NCI-H1092 treated with DMSO at 0.1 percent for 48 hours (cell line): ENCODE measurements at places on chromosomes 6 and 20.
A peak's percentile ranks its signal among the peaks of the same experiment; 100 is the strongest.

GRCh38 chr6:85678026-85678601 is 35.4 kb upstream of the SYNCRIP start:
- DNase-seq, result peak; percentile 37

DNA sequence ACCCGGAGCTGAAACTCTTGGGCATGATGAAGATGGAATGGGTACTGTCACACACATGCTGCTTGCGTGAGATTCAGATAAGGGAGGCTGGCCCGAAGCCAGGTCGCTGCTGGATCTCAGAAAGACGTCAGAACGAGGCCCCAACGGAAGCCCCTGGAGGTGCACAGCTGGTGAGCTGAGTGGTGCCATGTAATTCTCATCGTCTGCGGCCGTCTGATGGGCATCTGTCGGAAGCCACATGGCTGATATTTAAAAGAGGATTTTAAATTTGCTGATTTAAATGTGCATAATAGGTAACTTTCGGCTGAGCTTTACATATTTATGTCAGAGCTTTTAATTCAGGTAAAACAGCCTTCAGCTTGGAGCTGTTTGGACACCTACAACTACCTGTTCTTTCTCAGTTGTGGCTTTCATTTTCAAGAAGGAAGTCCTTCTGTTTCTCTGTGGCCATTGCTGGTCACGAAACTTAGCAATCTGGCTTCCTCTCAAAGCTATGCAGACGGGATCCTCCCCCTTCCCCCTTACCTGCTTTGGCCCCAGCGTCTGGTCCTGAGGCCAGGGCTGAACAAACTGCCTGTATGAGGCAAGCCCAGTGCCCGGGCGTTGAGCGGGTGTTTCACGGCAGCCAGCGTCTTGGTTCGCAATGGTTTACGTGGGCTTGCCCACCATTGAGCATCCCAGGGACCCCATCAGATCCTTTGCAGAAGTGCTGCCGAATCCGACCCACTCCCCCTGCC is 9.2 kb downstream of the SLCO4A1 start:
- DNase-seq, result no peak

DNA sequence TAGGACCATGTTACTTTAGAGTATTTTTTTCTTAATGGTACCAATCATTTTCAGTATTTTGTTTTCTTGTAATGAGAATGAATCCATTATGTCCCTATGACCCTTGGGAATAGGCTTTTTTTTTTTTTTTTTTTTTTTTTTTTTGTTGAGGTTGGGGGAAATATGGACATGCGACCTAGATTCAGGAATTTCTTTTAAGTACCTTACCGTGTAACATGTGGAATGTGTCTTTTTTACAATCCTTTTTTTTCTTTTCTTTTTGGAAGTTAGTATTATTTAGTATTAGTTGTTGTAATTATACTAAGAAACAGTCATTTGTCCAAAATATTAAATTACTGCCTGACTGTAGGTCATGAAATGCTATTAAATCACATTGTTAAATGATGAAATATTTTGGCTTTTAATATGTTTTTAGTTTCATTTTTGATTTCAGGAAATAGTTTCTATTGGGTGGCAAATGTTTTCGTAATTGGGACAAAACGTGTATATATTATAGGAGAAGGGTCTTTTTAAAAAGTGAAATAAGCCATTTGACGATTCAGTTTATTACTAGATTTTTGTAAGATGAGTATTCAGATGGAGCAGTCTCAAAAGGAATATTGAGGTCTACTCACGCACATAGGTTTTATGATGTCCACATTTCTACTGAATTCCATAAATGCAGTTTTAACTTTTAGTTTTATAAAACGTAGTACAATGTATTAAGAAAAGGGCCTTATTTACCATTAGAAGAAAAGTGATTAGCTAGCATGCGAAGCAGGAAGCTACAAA is 4.9 kb downstream of the ARID1B start:
- DNase-seq, result no peak

DNA sequence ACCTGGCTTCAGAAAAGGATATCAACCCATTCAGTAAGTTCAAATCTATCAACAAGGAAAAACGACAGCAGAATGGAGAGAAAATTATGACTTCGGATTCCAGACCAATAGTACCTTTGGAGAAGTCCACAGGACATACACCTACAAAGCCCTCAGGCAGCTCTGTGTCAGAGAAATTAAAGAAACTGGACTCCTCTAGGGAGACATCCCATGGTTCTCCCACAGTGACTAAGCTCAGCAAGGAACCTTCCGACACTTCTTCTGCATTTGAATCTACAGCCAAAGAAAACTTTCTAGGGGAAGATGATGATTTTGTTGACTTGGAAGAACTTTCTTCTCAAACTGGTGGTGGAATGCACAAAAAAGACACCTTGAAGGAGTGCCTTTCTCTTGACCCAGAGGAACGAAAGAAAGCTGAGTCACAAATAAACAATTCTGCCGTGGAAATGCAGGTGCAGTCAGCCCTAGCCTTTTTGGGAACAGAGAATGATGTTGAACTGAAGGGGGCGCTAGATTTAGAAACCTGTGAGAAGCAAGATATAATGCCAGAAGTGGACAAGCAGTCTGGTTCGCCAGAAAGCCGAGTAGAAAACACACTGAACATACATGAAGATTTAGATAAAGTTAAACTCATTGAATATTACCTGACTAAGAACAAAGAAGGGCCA is 67.4 kb upstream of the HINT3 start:
- no peak for DNase-seq

GRCh38 chr20:31440012-31440659 is at the start of gene DEFB123:
Gene DEFB123 (plus strand): TSS chr20:31440632. CDS start chr20:31440699, 67 bp downstream.
- DNase-seq, result no peak

- no peak for DNase-seq
These were observed 57.5 kb downstream of the MYLK4 start for GRCh38 chr6:2693231-2693630.

- DNase-seq, result peak; percentile 93
These were observed 35.1 kb downstream of the RRBP1 start for GRCh38 chr20:17646961-17647301.

GRCh38 chr20:52926505-52926904 is 45.7 kb upstream of the TSHZ2 start:
- no peak for DNase-seq

DNA sequence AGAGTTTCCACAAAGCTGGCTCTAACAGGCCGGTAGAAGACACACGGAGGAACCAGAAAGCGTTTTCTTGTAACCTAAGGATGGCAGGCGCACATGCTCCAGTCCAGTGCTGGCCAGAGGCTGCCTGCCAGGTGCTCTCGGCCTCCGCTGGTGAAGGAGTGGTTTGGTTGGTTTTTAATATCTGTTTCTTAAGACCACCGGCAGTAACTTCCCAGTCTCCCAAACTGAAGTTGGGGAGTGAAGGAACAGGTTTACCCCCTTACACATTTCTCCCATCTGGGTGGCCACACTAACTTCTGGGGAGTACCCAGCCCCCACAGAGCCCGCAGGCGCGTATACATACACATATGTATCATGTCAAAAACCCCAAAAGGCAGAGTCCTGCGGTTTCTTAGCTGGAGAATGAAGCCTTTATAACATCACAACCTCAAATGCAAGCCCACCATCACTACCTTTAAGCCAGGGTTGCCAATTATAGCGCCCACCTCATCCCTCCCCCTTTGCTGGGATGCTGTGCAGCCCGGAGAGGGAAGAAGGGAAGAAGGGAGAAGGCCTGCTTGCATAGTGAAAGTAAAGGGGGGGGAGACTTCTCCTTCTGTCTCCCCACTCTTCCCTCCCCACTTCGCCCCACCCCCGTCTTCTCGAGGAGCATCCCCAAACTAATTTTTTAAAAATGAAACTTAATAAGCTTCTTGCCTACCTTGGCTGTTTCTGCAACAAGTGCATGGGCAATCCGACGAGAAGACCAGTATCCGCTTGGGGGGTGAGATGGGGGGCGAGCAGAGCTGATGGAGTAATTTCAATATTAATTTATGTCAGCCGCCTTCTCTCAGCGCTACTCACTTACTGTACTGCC is 1.0 kb downstream of the TRERF1 start:
- DNase-seq, result peak; percentile 50

GRCh38 chr20:11271319-11271718 is 597.5 kb upstream of the JAG1 start:
- DNase-seq, result no peak

GRCh38 chr6:116326181-116326671 is 44.5 kb upstream of the DSE start:
- DNase-seq, result no peak

DNA sequence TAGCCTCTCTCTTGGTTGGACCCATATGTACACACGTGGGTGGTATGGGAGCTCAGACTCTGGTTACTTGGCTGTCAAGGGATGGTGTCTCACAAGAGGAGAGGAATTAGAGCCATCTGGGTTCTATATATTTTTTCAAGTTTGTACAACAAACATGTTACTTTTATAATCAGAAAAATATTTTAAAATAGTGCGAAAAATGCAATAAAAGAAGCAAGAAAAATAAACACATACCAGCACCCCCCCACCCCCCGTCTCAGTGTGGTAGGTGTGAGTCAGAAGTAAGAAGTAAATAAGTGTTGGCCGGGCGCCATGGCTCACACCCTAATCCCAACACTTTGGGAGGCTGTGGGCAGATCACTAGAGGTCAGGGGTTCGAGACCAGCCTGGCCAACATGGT is 2.1 kb upstream of the TIAM2 start:
- DNase-seq, result no peak

GRCh38 chr6:82068721-82069120 is 178.8 kb downstream of the IBTK start:
- DNase-seq, result no peak

DNA sequence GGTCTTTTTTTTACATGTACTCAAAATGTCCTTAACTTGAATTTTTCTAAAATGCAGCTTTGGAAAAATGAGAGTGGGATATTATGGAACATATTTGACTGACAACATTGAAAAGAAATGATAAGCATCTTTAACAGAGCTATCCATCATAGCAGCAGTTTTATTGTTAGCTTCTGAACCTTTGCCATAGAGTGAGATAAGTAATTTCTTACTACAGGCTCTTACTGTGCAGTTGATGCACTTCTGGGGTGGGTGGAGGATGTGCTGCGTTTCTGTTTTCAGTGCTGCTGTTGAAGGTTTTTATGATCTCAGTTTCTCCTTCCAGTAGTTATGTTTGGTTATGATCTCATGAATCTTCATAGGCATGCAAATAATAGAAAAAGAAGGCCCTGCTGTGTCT is 267.0 kb downstream of the TMEM242 start:
- no peak for DNase-seq

DNA sequence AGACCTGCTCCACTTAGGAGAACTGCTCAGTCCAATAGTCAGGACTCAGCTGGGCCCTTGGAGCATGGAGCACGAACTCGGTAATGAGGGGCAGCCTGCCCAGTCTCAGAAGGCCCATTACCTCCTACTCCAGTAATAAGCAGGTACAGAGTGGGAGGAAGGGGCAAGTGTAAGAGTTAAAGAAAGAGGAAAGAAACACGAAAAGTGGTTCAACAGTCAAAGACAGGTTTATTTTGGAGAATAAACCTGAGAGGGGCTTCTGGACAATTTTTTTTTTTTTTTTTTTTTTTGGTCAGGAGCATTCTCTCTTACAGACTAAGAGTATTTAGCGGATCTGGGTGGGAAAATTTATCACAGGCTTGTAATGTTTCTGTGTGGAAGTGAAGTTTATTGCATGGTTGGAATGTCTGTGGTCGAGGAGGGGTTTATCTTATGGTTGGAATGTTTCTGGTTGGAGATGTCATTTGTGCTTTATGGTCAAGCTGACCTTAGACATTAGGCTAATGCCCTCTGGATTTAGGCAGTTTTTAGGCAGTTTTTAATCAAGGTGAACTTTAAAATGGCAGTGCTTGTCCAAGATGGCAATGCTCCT is 340.1 kb downstream of the BCKDHB start:
- no peak for DNase-seq

DNA sequence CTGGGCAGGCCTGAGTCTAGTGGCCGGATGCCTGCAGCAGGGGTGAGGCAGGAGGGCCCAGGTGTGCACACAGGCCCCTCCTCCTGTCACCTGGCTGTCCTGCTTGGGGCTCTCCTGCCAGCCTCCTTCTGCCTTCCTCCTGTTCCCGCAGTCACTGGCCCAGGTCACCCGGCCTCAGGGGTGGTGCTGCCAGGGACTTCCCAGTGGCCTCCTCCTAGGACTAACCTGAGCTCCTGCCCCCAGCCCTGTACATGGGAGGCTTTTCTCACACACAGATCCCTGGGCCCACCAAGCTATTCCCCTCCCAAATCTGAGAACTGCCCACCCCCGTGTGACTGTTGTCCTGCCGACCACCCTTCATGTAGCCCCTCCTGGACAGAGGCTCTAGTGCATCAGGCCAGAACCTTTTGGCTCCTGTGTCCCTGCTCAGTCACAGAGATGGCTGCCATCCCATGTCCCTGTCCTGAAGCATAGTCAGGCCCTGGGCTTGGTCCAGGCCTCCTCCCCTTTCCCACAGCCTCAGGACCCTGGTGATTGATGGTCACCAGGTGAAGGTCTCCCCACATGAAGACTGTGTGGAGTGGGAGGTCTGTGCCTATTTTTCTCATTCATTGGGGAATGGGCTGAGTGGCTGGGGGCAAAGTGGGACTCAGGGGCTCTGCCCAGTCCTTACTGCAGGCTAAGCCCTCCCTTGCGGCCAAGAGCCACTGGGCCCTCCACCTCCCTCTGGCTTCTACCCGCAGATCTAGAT is 1.1 kb upstream of the ULBP1 start:
- DNase-seq, result no peak

GRCh38 chr6:80402266-80402665 is 295.8 kb downstream of the BCKDHB start:
- no peak for DNase-seq

- DNase-seq, result no peak
These were observed 7.7 kb downstream of the HDDC2 start for GRCh38 chr6:125294036-125294435.

DNA sequence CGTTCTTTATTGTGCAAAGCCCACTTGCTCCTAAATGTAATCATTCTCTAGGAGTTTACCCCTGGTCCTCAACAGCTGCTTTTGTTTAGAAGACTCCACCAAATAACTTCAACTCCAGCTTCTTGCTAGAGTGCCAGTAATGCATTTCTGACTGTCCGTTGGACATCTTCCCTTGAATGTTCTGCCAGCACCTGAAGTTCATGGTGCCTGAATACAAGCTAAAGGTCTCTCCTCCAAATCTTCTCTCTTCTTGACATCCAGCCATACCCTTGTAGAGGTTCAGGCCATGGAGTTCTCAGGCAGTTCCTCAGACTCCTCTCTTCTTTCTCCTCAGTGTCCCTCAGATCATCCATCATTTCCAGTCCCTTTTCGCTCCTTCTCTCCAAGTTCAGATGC is 21.7 kb downstream of the PHACTR2 start:
- no peak for DNase-seq

- DNase-seq, result peak; percentile 21
These were observed 162.8 kb downstream of the TENT5A start for GRCh38 chr6:81589465-81590313.

GRCh38 chr6:3386374-3386857 is 70.4 kb downstream of the SLC22A23 start:
- no peak for DNase-seq

DNA sequence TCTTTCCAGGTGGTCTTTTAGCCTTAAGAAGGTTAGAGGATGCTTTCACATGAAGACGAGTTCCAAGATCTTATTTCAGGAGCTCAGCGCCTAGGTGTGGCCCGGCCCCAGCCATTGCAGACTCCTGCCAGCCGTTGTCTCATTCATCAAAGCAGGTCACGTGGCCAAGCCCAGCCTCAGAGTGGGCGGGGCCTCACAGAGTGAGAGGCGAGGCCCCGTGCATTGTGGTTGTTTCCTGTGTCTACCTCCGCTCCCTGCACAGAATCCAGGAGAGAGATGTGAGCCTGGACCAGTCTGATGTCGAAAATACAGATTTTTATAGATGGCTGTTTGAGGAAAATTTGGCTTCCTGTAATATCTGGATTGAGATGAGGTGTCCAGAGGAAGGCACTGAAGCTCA is 49.2 kb upstream of the CST5 start:
- no peak for DNase-seq

- DNase-seq, result no peak
These were observed 197.2 kb downstream of the BCAS1 start for GRCh38 chr20:53873230-53873604.

- DNase-seq, result no peak
These were observed 104.2 kb downstream of the PREX1 start for GRCh38 chr20:48723308-48724264.
